ENCODE measurements at places on chromosomes 2 and 18. TPM values are rescaled to one million over a fixed set of nuclear protein-coding genes. Genes with fewer than 3 reads are reported as not detected.

EFHD1 gene
- polyA plus RNA-seq: not detected

MALL gene
- 29.0 TPM for polyA plus RNA-seq

RAD51AP2 gene
- polyA plus RNA-seq: 0.01 TPM

CRYBA2 gene
- polyA plus RNA-seq: not detected

DNA sequence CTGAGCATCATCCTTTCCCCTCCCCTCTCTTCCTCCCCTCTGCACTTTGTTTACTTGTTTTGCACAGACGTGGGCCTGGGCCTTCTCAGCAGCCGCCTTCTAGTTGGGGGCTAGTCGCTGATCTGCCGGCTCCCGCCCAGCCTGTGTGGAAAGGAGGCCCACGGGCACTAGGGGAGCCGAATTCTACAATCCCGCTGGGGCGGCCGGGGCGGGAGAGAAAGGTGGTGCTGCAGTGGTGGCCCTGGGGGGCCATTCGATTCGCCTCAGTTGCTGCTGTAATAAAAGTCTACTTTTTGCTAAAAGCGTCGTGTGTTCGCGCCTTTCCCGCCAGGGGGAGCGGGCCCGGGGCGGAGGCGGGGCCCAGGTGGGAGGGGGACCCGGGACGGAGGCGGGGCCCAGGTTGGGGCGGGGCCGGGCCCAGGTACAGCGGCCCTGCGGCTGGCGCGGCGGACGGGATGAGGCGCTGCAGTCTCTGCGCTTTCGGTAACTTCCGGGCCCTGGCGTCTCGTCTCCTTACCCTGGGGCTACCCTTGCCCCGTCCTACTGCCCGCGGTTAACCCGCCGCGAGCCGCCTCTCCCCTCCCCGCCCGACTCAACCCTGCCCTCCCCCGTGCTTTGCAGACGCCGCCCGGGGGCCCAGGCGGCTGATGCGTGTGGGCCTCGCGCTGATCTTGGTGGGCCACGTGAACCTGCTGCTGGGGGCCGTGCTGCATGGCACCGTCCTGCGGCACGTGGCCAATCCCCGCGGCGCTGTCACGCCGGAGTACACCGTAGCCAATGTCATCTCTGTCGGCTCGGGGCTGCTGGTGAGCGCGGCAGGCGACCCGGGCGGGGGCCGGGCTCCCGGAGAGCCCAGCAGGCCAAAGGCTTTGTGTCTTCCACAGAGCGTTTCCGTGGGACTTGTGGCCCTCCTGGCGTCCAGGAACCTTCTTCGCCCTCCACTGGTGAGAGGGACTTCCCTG, at the start of gene KRTCAP3:
KRTCAP3 (plus strand) TSS at position 424 of the 962 bp plus-strand sequence; CDS start at position 456, 32 bp downstream.
- H3K4me3 ChIP-seq: peak within 1 kb of the TSS; percentile 72
- DNase-seq: no peak
- H3K27me3 ChIP-seq: no peaks in the 10 kb centered on the region
- H3K4me1 ChIP-seq: peaks cover 21% of the 10 kb centered on the region
- H3K27ac ChIP-seq: peak within 1 kb of the TSS; percentile 36

- H3K4me3 ChIP-seq: no peak overlapping the region
- DNase-seq: no peak
- no peak overlapping the region for H3K27ac ChIP-seq
- peaks cover 43% of the 10 kb centered on the region for H3K4me1 ChIP-seq
- H3K36me3 ChIP-seq: no peaks in the 10 kb centered on the region
- H3K27me3 ChIP-seq: no peaks in the 10 kb centered on the region
These were observed 59.3 kb upstream of the ALPP start for GRCh38 chr2:232319067-232319802.

GRCh38 chr2:236507393-236508085, 62.1 kb upstream of the ACKR3 start:
- no peaks in the 10 kb centered on the region for H3K36me3 ChIP-seq
- H3K27ac ChIP-seq: peak overlapping the region; percentile 13
- DNase-seq: peak; percentile 21
- no peaks in the 10 kb centered on the region for H3K27me3 ChIP-seq
- H3K4me1 ChIP-seq: no peaks in the 10 kb centered on the region

DNA sequence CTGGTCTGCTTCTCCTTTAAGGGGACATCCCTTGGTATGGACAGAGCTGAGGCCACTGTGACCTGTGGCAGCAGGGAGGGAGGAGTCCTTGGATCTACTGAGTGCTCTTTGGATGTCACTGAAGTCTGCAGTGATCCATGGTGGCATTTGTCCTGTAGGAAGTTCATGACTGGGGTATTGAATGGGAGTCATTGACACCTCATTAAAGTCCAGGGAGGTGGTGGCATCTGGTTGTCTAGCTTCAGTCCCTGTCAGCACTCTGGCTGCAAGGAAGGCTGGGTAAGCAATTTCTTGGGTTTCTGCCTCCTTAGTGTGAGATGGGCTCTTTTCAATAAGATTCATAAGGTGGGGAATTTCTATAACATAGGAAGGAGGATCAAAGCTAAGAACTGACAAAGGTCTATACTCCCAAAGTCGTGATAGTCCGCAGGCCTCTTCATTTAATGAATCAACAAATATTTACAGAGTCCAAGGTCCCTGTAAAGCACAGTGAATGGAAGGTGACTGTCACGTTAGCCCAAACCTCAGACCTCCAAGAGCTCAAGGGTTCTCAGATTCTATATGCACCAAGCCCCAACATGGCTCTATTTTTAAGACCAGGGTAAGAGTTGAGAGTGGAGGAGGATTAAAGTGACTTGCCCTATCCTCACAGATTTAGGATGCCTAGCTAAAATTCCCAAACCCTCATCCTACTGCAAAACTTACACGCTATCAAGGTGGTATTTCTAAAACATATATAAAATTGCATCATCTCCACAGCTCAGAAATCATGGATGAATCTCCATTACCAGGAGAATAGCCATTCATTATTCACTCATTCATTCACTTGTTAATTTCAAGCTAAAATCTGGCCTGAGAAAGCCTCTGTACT, 40.2 kb downstream of the THNSL2 start:
- DNase-seq: no peak
- no peaks in the 10 kb centered on the region for H3K36me3 ChIP-seq
- no peak overlapping the region for H3K4me3 ChIP-seq
- no peaks in the 10 kb centered on the region for H3K4me1 ChIP-seq
- H3K27ac ChIP-seq: no peak overlapping the region

GRCh38 chr18:9814431-9814830, 71.3 kb upstream of the TXNDC2 start:
- no peaks in the 10 kb centered on the region for H3K27me3 ChIP-seq
- peaks cover 9% of the 10 kb centered on the region for H3K36me3 ChIP-seq
- no peak overlapping the region for H3K4me3 ChIP-seq
- no peak for DNase-seq
- no peaks in the 10 kb centered on the region for H3K4me1 ChIP-seq

DNA sequence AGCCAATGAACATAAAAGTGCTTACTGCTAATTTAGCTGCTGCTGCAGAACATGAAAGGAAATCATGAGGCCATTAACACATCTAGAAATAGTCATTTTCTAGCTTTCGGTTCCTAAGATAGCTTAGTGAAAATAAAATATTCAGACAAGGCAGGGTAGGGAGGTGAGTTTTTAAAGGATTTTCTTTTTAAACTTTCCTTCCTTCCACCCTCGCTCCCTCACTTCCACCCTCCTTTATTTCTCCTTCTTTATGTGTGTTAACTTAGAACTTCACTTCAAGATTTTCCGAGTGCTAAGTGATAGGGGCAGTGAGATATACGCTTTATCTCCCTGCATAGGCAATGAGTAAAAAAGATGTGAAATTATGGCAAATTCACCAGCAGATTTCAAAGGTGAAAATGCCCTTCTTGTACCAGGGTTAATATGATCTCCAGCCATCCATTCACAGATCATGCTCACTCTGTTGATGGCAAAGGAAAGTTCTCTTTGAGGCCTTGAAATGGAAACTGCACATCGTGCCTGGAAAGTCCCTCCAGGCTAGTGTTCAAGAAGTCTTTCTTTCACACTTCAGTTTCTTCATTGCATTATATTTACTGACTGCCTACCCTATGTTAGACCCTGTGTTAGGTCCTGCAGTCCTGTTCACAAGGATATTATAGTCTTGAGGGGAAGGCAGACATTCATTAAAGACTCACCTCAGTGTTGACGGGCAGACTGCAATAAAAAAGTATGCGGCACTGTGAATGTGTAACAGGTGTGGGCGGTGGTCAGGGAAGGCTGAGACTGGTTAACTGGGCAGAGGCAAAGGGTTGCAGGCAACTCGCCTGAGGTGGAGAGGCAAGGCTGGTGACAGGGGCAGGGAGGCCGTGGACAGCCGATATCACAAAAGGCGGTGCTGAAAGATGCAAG, 200.8 kb downstream of the PLCL1 start:
- H3K4me1 ChIP-seq: no peaks in the 10 kb centered on the region
- no peak overlapping the region for H3K27ac ChIP-seq
- H3K36me3 ChIP-seq: no peaks in the 10 kb centered on the region

DNA sequence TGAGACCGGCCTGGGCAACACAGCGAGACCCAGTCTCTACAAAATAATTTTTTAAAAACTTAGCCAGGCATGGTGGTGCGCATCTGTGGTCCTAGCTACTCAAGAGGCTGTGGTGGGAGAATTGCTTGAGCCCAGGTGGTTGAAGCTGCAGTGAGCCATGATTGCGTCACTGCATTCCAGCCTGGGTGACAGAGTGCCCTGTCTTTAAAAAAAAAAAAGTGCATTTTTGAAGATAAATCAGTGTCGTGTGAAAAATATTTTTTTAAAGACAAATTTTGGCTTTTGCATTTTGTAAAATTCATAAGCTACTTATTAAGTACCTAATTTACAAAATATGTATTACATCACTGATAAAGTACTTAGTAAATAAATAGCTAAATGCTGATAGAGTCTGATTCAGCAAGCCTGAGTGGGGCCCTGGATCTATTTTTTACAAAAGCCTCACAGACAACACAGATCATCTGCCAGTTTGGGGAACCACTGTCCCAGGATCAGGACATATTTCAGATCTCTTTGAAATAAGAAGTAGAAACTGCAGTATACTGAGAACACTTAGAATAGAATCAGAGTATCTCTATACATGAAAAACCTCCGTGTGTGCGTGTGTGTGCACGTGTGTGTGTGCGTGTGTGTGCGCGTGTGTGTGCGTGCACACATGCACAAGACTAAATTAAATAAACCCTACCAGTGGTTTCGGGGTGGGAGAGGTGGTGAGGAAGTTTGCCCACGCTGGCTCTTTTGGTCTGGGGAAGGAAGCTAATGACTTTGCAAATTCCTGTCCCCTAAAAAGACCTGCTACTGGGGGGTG, 61.6 kb downstream of the AAK1 start:
- peaks cover 15% of the 10 kb centered on the region for H3K4me1 ChIP-seq
- DNase-seq: no peak
- peaks cover 1% of the 10 kb centered on the region for H3K36me3 ChIP-seq

DNA sequence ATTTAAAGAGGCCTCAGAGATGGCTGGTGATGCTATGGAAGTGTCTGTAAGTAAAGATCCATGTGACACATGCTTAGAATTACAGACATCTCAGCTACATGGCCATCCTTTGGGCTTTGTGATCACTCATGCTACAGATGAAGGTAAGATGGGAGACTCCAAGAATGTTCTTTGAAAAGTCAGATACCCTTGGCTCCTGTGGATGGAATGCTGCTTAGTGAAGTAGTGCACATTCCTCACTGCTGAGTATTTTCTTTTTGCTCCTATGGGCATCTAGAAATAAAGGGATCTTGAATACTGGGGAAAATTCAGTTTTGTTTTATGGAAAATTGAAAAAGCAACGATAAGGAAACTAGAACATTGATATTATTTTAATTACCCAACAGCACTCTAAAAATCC, 55.2 kb upstream of the REV1 start:
- H3K4me3 ChIP-seq: no peak overlapping the region
- no peak overlapping the region for H3K27ac ChIP-seq
- H3K36me3 ChIP-seq: no peaks in the 10 kb centered on the region
- no peaks in the 10 kb centered on the region for H3K4me1 ChIP-seq
- no peaks in the 10 kb centered on the region for H3K27me3 ChIP-seq

DNA sequence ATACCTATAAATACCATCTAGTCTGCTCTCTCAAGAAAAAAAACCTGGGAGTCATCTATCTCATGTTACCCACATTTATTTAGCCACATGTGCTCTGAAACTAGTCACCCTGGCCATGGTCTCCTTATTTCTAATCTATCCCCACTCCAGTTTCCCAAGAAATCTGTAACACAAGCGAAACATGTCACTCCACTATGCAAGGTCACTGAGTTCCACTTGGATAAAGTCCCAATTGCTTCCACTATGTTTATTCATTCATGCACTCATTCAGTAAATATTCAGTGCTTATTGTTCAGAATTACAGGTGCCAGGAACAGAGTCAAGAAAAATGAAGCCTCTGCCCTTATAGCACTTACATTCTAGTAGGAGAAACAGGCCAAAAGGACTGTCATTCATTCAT, 369.4 kb upstream of the CYRIA start:
- no peaks in the 10 kb centered on the region for H3K27me3 ChIP-seq
- H3K27ac ChIP-seq: no peak overlapping the region
- H3K36me3 ChIP-seq: no peaks in the 10 kb centered on the region
- H3K4me3 ChIP-seq: no peak overlapping the region
- no peaks in the 10 kb centered on the region for H3K4me1 ChIP-seq

- no peak overlapping the region for H3K27ac ChIP-seq
- no peaks in the 10 kb centered on the region for H3K27me3 ChIP-seq
- no peaks in the 10 kb centered on the region for H3K36me3 ChIP-seq
- H3K4me1 ChIP-seq: peaks cover 43% of the 10 kb centered on the region
- DNase-seq: no peak
- no peak overlapping the region for H3K4me3 ChIP-seq
These were observed 226.5 kb downstream of the ANAPC1 start for GRCh38 chr2:111657351-111657975.

GRCh38 chr2:142980246-142981068, 103.0 kb downstream of the KYNU start:
- H3K4me3 ChIP-seq: no peak overlapping the region

DNA sequence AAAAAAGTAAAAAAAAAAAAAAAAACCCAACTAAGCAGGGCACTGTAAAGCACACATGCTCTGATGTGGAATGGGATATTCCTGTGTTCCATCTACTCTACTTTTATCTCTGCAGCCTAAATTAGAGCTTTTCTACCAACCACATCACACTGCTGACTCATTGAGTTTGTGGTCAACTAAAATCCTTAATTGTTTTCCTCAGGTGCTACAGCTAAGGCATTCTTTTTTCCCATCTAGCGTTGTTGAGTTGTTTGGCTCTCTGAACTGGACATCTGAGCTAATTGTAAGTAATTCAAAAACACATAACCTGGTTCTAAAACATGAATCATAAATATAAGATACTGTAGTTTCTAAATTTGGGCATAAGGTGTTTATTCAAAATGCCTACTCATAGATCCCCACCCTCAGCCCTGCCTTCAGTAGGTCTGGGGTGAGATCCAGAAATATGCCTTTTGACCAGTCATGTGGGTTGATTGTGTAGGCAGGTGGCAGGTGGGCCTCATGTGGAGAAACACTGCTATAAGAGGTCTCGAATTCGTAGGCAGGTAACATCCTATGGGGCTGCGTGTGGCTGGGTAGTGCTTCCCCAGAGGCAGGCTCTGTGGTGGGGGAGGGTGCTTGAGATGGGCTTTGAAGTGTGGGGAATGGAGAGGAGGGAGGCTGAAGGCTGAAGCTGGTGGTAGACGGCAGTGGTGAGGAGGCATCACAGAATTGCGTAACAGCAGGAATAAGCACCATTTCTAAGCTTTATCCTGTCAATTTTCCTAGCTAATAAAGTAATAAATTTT, 27.2 kb downstream of the ANKRD29 start:
- DNase-seq: no peak
- H3K27ac ChIP-seq: no peak overlapping the region
- H3K27me3 ChIP-seq: no peaks in the 10 kb centered on the region

Measured in keratinocyte (primary cell).